AG04449 (cell line): ENCODE measurements at places on chromosomes 16 and 17.
A peak's percentile ranks its signal among the peaks of the same experiment; 100 is the strongest.

- no peak for DNase-seq
Measured at GRCh38 chr16:46833460-46833800, 2.5 kb upstream of the C16orf87 start.

DNA sequence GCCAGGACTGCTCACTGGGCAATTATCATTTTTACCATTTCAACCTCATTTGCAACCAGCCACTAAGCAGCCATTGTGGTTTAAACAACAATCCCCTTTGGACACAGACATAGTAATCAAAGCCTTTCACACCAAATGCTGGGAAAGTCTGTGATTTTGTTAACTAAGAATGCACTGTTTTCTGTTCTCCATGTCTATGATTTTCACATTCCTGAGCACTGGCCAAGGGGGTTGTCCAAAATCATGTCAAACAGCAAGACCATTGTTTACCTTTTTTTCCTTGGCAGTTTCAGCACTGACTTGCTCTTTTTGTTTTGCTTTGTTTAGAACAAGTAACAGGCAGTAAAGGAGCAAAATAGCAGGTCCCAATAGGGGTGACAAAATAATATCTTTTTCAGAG, 106.3 kb upstream of the SIAH1 start:
- DNase-seq: no peak

DNA sequence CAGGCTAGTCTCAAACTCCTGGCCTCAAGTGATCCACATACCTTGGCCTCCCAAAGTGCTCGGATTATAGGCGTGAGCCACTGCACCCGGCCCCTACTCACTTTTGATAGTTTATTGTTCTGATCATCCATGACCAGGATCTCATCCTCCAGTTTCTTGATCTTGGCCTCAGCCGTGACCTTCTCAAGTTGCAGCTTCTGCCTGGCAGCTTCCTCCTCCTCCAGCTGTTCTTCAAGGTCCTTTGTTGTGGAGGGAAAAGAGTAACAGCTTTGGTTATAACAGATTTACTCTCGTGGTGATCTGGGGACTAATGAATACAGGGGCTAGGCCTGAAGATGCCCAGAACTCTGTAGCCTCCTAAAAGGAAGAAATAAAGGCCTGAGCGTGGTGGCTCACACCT, 89.9 kb downstream of the NDE1 start:
- no peak for DNase-seq

DNA sequence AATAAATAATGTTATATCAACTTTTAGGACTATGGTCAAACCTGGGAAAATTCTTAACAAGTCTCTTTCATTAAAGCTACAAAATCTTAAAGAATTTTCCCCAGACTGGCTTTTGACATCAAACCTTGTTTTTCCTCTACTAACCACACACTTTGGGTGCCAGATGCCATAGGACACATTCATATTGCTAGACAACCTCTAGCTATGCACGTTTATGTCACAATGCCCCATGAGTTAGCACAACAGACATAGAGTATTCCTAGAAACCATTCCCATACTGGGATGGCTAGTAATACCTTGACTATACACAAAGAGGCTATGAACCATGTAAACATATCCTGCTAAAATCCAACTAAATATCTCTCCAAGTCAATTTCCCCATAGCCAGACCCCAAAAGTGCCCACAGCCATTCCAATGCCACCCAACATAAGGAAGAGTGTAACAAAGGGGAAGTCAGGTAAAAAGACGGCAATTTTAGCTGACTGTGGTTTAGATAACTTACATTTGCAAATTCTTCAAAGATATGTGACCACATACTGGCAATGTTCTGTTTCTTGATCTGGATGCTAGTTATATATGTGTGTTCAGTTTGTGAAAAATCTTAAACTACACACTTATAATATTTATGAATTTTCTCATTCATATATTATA, 23.4 kb downstream of the SMURF2 start:
- peak; percentile 38 for DNase-seq

DNA sequence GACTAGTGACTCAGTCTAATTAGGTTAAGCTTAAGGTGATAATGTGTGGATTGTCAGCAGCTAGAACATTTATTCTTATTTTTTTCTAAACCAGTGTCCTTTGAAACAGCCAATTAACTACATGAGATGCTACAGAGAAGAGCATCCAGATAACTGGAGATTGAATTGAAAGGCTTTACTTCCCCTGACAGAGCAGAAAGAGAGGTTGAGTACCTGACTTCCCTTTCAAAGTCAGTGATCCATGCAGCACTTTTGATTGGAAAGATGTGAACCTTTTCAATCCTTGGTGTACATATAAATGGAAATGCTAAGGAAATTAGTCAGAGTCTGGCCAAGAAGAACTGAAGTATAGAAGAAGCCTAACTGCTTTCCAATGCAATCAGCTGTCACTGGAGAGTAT, 653.8 kb downstream of the CDH8 start:
- no peak for DNase-seq
